Kidney epithelial cell (primary cell): ENCODE measurements at places on chromosomes 4 and X. TPM values are rescaled to one million over a fixed set of nuclear protein-coding genes. Genes with fewer than 3 reads are reported as not detected.

RXFP1 gene
- total RNA-seq, result not detected in 2 replicates

APBB2 gene
- 52.0 and 52.7 TPM in 2 replicates for total RNA-seq

IL21 gene
- total RNA-seq, result not detected in 2 replicates

- DNase-seq, result no peak
Observed at GRCh38 chr4:32574803-32575202, 1854.6 kb downstream of the PCDH7 start.

DNA sequence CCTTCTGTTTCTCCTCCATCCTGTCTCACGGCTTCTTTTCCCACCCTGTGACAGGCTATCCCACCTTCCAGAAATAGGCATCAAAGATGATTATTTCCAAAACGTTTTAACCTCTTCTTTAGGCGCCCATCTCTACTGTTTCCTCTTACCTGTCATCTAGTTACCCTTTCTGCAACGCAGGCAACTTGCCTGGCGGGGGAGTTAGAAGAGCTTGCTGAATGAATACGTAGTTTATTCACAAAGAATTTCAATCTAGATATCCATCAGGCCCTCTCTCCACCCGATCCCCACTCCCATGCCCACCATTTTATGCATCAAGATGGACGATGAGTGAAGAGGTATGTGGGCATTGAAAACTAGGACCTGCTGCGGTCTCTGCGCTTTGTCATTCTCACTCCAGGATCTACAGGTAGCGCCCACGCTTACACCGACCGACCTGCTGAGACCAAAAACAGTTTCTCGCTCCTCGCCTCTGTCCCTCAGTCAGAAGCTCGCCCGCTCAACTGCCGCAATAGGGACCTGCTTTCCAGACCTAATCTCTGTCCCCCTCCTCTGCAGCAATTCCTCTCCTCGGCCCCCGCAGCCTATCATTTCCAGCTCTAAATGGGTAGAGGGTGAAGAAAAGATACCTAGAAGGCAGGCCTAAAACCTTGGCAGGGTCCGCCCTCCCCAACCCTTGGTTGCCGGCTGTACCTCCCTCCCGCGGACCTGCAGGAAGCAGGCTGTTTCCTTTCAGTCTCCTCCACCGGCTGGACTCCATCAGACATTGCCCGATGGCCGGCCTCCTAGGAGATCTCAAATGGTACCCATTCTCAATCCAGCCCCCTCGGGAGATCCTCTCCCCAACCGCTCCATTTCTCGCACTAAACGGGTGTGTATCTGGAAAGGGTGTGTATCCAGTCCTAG lies 624 bp downstream of the BEX5 start:
- no peak for DNase-seq

DNA sequence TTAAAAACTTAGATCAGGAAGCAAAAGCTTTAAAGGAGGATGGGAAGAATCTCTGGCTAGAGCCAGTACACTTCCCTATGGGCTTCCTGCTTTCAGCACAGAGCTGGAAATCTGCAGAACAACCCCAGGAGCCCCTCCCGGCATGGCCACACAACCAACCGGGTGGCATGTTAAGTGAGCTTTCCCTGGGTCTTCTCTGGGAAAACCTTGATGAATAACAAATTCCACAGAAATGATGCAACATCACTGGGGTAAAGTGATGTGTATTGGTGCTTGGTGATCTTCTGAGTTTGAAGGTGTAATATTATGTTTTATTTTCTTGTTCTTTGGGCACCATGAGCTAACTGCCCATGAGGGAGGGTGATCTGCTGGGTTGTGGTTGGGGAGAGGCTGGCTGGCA lies 22.1 kb downstream of the NHS start:
- DNase-seq, result peak; percentile 57
